ENCODE measurements at places on chromosomes 2 and 18.

DNA sequence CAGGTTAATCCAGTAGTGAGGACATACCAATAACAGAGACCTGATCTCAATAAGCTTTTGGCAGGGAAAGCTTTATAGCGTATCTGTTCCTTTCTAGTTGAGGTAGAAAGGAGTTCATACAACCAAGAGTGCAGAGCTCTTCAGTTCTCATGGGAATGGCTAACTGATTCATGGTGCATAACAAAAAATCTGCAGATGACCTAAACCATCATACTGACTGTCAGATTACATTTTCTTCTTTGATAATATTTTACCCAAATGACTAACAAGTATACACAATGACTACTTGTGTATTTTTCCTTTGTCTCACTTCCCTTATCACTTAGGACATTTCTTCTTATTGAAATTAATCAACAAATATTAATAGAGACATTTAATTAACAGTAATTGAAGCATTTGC, 140.0 kb upstream of the SERTAD2 start:
- DNase-seq, result no peak

- no peak for DNase-seq
Observed at GRCh38 chr2:104158191-104158590, 695.7 kb upstream of the POU3F3 start.

- peak; percentile 53 for DNase-seq
Observed at GRCh38 chr2:156883804-156884203, 373.7 kb upstream of the GALNT5 start.

- DNase-seq, result peak; percentile 72
Observed at GRCh38 chr2:42010743-42011298, 37.0 kb upstream of the PKDCC start.

- no peak for DNase-seq
Observed at GRCh38 chr2:134273256-134273983, 19.5 kb downstream of the MGAT5 start.

DNA sequence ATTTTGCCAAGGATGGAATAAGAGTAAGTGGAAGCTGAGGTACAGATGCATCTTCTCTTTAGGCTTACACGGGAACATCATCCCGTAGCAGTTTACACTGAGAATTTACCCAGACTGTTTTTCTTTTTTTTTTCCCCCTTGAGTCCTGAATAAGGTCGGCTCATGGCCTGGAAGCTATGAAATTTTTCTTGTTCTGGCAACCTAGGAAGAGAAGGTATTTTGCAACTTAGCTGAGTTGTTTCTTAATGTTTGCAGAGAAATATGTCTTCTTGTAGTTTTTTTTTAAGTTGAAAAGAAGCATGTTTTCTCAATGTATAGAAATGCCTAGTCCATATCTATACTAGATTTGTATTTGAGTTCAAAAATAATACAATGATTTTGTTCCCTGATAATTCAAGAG, 712.5 kb downstream of the TDRD15 start:
- DNase-seq, result no peak

- DNase-seq, result no peak
Observed at GRCh38 chr18:49304751-49305150, 155.7 kb downstream of the DYM start.
